ENCODE measurements at places on chromosomes 3 and 15.

- no peak for DNase-seq
These were observed 45.1 kb downstream of the KPNA1 start for GRCh38 chr3:122469659-122470058.

DNA sequence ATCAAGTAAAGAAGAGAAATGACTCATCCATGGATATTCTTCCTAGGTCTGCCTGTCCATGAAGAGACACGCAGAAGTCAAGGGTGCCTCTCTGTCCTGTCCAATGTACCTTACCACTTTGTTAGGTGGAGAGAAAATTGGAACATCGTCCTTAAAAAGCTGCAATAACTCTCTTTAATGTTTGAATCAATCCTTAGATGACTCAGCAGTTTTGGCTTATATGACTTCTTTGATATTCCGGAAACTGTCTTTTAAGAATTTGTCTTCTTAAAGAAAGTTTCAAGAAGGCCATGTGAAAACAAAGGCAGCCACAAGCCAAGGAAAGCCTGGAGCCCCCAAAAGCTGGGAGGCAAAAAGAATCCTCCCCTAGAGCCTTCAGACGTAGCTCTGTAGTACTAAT is 49.2 kb downstream of the MRPL3 start:
- no peak for DNase-seq

DNA sequence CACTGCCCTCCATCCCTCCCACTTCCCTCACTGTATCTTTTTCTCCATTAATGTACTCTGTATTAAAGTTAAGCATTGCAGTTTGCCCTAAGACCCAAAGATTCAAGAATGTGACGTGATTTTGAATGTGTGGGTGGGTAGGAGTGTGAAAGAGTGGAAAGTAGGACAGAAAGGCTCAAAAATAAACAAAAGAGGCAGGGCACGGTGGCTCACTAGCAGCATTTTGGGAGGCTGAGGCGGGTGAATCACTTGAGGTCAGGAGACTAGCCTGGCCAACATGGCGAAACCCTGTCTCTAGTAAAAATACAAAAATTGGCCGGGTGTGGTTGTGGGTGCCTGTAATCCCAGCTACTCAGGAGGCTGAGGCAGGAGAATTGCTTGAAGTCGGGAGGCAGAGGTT is 18.4 kb downstream of the TFRC start:
- DNase-seq = no peak

DNA sequence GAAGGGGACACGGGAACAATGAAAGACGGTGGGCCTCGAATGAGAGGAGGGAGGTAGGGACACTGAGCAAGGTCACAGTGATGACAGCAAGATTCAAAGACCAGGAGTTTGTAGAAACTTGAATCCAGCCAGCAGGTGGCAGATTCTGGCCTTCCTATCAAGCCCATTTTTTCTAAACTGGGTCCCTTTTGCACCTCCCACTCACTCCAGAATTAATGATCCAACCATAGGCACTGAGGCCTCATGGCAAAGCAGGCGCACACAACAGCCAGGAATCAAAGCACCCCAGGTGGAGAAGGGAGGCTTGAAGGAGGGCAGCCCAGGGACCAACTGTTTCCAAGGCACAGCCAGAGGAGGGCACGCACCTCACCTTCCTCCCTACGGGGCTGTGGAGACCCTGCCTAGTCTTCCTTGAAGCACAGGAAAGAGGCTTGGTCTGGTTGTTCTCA is 90.2 kb downstream of the ANP32A start:
- no peak for DNase-seq

DNA sequence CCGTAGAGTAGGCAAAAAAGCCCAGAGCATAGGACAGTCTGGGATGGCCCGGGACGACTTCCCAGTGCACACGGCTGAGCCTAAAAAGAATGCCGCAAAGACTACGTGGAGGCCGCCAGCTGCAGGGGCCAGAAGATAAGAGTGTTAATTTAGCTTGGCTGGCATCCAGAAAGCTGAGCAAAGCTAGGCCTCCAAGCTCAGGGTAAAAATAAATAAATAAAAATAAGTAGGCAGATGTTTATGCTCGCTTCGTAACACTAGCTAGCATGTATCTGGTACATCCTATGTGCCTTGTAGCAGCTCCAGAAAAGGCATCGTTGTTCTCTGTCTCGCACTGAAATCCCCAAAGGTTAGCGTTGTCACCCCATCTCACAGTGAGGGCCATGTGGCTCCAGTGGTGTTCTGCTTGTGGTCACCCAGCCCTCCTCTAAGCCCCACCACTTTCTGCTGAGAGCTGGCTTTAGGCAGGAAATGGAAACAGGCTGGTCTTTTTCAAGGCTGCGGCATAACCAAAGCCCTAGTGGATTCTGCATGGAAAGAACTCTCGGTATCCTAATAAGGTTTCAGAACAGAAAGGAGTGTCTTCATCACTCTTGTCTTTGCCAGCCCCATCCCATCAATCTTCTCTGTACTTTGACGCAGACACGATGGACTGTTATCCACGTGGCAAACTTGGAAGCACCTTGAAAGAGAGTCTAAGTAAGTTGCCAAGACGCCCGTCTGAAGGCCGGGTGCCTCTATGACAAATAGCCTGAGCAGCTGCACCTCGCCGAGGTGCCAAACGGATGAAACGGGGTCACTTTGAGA is 58.1 kb upstream of the MEF2A start:
- no peak for DNase-seq

- no peak for DNase-seq
These were observed 105.3 kb downstream of the UNC13C start for GRCh38 chr15:54083501-54083900.

DNA sequence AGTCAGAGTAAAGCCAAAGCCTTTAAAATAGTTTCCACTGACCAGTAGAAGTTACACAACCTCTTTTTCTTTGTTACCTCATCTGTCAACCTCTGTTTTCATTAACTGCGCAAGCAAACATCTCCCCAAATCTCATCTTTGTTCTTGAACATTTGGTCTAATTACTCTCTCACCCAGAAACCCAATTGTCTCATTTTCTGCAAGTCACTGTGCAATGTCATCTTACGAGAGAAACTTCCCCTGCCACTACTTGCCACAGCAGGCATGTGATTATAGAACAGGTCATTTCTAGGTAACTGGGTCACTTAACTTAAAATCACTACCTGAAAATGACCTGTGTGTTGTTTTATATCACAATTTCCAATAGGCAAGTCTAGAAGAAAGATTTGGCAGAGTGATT is 159.4 kb downstream of the SI start:
- DNase-seq = no peak

DNA sequence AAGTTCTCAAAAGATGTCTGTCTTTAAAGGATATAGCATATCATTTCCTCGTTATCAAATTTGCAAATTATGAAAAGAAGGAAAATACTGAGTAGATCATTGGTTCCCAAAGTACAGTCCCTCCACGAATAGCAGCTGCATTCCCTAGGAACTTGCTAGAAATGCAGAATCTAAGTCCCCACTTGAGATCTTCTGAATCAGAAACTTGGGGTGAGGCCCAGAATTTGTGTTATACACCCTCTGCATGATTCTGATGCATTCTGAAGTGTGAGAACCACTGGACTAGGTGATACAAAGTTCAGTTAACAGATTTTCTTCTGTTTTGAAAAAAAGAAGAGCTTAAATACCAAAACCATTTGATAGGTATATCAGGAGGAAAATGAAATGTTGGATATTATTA is 77.1 kb downstream of the SLC25A26 start:
- no peak for DNase-seq

DNA sequence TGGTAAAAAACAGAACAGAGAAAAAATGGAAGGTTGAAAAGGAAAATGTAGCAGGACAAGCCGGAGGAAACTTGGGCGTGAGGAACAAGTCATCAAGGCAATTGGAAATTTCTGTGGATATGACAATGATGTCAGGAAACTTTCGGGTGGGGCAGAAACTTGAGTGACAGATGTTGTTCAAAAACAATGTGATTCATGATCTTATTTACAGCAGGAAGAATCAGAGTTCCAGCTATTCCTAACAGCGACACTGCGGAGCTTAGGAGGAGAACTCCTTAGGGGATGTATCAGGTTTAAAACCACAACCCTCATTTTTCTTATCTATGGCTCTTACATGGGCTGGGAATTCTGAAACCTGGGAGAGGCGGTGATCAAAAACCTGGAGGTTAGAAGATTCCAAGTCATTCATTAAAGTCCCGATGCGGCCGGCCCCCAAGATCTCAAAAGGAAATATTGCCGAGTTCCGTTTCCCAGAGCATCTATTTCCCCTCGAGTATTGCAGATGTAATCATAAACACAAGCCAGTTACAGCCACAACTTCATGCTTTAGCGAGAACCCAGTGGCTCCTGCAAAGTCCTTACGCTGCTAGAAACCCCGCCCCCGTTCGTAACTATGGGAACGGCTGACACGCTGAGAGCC is 659 bp upstream of the ARRDC4 start:
- DNase-seq = no peak

DNA sequence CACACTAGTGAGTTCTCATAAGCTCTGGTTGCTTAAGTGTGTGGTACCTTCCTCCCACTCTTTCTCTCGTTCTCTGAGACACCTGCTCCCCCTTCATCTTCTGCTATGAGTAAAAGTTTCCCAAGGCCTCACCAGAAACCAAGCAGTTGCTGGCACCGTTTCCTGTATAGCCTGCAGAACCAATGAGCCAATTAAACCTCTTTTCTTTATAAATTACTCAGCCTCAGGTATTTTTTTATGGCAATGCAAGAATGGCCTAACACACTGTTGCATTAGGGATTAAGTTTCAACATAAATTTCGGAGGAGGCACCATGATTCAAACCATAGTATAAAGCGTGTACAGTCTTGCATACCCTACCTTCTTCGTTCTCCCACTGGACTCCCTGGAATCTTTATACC is 252.3 kb upstream of the CHRM5 start:
- no peak for DNase-seq

- no peak for DNase-seq
These were observed 329.9 kb upstream of the TBL1XR1 start for GRCh38 chr3:177527182-177527581.

Data from stimulated activated CD8-positive, alpha-beta memory T cell treated with anti-CD3 and anti-CD28 coated beads, Interleukin-7, amount 100 ng/mL, for 24 hours (primary cell).